Stimulated activated CD8-positive, alpha-beta memory T cell treated with anti-CD3 and anti-CD28 coated beads, Interleukin-2, amount 100 ng/mL, for 1 hour (primary cell): ENCODE measurements at places on chromosomes 2 and 18.

- DNase-seq = no peak
Measured at GRCh38 chr2:61705625-61706024, 148.2 kb downstream of the FAM161A start.

GRCh38 chr2:223300326-223300725 is 248.3 kb downstream of the KCNE4 start:
- DNase-seq = no peak

DNA sequence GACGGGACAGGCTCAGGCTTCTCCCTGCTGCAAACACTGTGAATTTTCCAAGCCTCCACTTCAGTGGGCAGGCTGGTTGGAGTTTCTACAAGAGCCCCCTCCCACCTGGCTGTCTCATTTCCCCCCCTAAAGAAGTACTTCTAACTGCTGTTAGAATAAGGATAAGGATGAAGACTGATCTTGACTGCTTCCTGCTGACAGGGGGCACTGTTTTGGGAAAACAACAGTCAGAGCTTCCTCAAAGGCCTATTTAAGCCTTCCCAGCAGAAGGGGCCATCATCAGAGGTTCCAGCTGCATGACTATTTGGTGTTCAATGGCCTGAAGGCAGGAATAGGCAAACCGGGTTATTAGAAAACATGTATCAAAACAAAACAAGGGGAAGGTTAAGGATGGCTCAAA is 1162.8 kb downstream of the DSC3 start:
- DNase-seq = no peak

DNA sequence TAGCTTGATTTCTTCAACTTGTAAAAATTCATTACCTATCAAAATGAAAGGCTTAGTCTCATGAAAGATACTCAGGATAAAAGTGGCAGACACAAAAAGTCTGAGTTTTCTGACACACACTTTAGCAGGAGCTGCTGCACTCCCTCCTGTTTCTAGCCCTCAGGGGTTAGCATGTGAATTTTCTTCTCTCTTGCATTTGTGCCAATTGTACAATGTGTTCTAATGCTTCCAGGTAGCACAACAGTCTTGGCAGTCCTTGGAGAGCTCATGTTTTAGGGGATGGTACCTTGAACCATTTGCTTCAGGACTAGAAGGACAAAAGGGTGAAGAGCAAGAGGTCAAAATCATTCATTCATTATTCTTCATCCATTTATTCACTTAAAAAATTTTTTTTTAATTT is 316.8 kb downstream of the AFF3 start:
- no peak for DNase-seq

- no peak for DNase-seq
Measured at GRCh38 chr2:150109912-150110311, 377.6 kb downstream of the RND3 start.

- no peak for DNase-seq
Measured at GRCh38 chr18:3607309-3608098, 157.5 kb downstream of the TGIF1 start.

DNA sequence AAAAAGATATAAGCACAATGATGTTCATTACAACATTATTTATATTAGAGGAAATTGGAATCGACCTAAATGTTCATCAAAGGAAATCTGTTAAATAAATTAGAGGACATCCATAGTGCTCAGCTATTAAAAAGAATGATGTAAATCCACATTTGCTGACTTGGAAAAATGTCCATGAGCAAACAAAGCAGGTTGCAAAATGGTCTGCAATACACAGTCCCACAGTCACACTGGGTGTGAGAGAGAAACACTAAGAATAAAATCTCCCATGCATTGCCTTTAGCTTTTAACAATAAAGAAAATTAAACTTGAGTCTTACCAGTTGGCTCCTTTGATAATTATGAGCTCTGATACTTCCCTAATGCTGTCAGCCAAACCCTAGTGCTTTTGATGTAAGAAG is 811.1 kb upstream of the SALL3 start:
- no peak for DNase-seq

DNA sequence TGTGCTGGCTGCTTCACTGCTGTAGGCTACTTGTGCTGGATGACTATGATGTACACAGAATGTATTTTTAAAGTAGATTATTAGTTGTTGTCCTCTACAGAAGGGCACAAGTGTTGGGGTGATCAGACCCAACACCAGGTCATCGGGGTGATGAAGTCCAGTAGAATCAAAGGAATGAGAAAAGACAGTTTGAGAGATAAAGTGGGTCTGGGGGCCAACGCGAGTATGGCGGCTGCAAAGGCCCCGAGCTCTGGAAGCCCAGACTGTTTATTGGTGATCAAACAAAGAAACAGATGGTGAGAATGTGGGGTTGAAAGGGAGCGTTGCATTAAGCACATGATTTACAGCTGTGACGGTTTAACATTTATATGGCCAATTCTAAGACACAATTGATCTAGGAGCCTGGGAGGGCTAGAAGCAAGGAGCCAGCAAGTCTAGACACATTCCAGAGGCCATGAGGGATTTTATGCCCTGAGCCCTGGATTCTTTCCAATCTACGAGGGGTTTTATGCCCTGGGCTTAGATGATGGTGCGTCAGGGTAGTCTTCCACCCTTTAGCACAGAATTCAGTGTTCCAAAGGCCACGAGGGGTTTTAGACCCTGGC is 153.5 kb downstream of the AGPS start:
- DNase-seq = no peak

DNA sequence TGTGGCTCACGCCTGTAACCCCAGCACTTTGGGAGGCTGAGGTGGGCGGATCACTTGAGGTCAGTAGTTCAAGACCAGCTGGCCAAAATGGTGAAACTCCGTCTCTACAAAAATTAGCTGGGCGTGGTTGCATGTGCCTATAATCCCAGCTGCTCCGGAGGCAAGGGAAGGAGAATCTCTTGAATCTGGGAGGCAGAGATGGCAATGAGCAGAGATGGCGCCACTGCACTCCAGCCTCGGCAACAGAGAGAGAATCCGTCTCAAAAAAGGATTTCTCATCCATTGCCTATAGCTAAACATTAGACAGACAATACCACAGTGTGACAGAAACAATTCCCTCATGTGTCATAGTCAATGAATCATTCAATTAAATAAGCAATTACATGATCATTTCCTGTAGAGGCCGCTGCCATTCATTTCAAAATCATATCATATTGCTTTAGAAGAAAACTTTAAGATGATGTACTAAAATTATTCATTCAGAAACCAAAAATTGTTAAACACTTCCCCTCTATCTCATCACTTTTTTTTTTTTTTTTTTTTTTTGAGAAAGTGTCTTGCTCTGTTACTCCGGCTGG is 69.5 kb upstream of the TGIF1 start:
- DNase-seq = no peak

DNA sequence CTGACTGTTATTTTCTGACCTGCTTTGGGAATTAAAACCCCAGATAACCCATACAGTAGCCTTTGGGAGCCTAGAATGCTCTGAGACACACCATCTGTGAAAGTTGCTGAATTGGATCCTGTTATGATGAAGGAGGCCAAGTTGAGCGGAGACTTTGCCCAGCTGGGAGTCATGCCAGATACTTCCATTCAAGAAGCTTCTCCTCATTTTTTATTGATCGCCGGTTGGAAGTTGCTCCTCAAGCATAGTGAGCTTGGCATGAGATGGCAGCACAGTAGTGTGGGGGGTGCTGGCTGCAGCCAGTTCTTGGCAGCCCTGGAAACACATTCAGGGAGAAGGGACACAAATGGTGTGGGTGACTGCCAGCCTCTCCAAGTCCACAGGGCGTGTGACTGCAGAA is 270.7 kb upstream of the NRP2 start:
- DNase-seq = no peak

- no peak for DNase-seq
Measured at GRCh38 chr18:79426376-79427300, 30.9 kb downstream of the NFATC1 start.

DNA sequence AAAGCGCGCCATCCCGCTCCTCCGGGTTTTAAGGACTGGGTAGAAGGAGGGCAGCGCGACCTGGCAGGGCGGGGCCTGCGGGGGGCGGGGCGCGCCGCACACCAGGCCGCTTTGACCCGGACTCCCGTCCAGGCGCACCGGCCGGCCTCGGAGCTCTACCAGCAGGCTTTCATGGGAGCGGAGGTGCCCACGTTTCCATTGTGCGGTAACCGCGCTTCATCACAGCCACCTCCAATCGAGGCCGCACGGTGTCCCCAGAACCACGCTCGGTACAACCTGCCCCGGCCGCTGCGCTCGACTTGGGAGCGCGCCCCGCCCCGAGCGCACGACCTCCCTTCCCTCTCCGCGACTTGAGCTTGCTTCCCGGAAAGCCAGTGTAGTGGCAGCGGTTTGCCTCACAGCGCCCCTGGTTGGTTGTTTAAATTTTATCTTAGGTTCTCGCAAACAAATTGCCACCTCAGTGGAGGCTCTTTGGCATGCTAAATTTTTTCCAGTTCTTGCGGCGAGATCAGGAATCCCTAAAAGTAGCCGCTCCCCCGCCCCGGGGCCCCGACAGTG is 280 bp upstream of the CYP1B1 start:
- DNase-seq = no peak

GRCh38 chr2:84870306-84870705 is 10.6 kb downstream of the TRABD2A start:
- DNase-seq = no peak

DNA sequence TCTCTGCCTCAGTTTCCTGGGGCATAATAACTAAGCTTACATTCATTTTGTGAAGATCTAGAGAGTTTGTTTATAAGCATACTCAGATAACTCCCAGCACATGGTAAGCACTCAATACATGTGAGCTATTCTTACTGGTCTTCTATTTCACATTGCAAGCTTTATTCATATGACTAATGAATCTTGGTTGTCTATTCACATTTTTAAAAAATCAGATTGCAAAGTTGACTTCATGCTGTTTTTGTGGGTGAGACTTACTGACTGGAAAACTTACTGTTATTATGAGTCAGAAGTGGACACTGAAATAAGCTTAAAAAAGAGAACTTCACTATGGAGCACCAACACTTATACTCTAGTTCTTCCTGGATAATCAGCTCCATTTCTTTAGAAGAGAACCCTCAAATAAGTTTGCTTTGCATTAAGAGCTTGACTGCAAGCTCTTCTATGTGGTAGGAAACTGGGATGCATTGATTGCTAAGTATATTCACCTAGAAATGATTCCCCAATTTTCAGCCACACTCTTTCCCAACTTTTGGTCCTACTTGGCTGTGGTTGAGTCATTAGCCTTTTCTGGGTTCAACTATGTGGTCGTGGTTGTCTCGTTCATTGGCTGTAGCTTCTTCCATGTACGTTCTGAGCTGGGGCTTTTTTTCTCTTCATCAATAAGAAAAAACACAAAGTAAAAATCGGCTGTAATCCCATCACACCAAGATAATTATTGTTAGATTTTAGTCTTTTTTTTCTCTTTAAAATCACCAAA is 29.5 kb upstream of the RBMS1 start:
- DNase-seq = no peak

- no peak for DNase-seq
Measured at GRCh38 chr2:159114835-159115234, 146.4 kb downstream of the TANC1 start.

- DNase-seq = no peak
Measured at GRCh38 chr2:134982603-134983002, 64.0 kb downstream of the CCNT2 start.

GRCh38 chr2:217045700-217046475 is 186.0 kb upstream of the TNP1 start:
- no peak for DNase-seq

GRCh38 chr2:25322312-25322711 is 19.4 kb downstream of the DNMT3A start:
- no peak for DNase-seq
